ENCODE measurements at places on chromosomes 16 and 17.
A peak's percentile ranks its signal among the peaks of the same experiment; 100 is the strongest.

DNA sequence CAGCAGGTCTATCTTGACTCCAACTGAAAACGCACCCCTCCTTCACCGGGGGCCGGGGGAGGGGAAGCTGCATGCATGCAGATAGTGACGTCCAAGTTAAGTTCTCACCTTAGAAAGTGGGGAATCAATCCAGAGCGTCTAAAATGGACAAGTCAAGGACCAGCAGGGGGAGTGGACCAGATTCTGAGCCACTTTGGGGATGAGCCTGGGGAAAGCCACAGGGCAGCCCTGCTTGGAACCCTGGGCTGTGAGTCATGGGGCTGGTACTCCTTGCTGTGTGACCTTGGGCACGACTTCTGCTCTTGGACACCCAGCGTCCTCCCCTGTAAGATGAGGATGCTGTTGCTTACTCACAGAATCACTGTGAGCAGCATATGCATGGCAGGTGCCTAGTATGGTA, 9.1 kb downstream of the TNFRSF13B start:
- no peak for DNase-seq

DNA sequence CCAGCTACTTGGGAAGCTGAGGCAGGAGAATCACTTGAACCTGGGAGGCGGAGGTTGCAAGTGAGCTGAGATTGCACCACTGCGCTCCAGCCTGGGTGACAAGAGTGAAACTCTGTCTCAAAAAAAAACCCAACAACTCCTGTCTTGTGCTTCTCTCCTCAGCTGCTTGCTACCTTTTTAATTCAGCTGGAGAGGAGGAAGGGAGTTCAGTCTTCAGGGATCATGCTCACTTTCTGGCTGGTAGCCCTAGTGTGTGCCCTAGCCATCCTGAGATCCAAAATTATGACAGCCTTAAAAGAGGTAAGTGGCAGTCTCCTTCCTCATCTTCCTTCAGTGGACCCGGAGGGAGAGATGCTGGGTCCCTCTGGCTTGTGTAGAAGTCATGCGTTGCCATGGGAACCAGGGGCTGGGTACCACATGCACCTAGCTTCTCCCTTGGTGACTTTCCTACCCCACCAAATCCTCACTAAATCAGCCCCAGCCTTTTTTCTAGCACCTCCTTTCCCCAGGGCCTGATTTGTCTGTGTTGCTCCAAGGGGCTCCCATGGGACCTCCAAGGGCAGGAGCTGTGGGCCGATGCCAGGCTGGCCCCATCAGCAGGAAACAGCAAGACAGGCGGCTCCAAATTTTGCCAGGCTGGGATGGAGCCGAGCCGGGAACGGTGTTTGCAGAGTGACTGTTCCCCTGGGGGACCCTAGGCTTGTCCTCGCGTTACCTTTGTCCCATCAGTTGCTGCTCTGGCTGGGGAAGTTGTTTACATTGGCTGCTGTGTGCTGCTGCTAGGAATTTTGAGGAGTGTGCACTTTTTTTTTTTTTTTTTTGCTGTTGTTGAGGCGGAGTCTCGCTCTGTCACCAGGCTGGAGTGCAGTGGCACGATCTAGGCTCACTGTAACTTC, 65.2 kb downstream of the ABCC1 start:
- no peak for DNase-seq

GRCh38 chr17:58232707-58233156, 5.7 kb upstream of the LPO start:
- DNase-seq, result peak; percentile 36

DNA sequence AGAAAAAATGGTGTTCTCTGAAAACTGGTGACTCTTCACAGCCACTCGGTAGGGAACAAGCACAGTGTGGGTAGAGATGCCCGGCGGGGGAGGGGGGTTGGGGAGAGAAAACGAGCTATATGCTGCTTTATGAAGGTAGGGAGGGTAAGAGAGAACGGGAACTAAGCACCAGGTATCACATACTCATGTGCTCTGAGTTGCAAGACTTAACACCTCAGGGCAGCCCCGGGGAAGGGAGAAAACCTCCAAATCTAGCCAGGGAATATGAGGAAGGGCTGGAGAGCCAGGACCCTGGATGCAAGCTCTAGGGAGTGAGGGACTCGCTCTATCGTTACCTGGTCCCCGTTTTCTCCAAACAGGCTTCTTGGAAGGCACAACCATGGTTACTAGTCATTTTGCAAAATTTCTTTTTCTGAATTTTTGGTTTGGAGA, 35.3 kb downstream of the HIC1 start:
- no peak for DNase-seq

DNA sequence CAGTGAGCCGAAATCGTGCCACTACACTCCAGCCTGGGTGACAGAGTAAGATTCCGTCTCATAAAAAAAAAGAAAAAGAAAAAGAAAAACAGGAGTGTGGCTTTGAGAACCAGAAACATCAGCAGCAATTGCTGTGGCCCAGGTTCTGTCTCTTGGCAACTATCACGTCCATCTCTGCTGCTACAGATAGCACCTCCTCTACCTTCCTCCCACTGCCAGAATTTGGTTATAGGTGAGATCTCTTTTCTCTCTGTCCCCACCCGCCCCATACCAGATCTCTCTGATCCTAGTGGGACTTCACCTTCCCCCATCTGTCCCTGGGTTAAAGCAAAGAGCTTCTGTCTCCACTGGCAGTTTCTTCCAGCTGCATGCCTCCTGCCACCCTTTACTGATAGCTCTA, 3.1 kb downstream of the TLCD2 start:
- DNase-seq, result no peak

DNA sequence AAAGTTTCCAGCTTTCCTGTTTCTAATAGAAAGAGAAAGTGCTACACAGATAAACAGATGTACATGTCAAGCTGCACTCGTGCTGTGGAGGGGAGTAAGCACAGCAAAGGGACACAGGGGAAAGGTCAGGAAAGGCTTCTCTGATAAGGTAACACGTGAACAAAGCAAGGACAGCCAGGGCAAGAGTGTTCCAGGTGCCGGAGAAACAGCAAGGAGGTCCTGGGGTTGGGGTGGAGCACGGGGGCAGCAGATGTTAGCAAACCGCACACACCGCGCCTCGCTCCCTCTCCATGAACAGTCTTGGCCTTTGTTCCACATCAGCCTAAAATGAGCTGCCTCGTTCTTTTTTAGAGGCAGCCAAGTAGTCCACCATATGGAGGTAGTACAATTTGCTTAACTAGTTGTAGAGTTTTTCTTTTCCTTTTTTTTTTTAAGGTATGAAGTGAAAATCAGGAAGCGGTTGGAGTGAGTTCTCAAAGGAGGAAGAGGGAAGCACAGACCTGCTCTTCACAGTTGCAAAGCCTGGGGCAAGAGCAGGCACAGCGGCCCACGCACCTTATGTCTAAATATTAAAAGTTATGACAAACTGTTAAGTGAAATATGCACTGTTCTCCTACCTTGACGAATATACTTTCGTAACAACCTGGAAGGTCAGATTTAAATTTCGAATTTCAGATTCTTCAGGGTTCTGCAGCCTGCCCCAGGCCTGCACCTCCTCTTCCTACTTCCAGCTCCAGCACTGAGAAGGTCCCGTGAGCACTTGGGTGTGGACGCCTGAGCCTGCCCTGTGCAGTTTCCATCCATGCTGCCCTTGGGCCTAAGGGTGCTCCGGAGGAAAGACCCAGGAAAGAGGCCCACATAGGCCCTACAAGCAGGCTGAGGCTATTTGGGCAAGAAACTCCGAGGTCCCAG, 41.5 kb upstream of the RPH3AL start:
- no peak for DNase-seq

DNA sequence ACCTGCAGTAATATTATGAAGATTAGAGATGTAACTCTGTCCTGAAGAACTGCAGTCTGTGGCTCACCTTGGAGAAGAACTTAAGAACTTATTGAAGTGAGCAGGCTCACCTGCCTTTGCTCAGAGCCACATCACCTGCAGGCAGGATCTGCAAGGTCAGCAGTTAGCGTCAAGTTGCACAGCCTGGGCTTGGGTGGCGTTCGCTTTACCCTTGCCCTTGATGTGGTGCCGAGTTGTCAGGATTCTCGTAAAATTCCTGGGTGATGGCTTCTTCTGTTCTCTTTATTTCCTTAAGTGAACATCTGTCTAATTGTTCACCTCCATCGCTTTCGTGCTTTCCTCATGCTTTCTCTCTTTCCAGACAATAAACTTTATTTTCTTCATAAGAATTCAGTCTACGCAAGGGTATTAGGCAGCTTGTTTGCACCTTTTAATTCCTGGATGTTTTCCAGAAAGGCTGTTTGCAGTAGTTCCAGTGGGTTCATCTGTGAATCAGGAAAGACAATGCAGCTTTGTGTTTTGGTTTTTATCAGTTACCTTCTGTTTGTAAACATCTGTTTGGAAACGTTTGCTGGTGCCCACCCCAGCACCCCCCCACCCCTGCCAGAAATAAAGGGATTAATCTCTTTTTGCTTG, 254.3 kb downstream of the WWOX start:
- DNase-seq, result no peak

DNA sequence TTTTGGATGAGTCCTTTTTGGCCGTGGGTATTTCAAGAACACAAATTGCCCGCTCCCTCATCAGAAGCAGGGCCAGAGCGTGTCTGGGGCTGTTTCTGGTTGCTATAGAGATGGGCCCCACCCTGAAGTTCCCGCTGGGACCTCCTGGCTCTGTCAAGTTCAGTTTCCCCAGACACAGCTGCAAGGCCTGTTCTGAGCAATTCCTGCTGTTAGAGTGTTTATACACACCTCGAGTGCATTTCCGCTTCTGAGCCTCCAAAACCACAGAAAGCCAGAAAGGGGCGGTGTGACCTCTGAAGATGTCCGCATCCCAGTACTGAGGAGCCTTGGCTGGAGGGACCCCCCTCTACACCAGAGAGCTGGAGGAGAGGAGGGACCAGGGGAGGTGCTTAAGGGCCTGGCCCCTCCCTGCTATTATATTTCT, 9.3 kb upstream of the WBP2 start:
- no peak for DNase-seq
